ENCODE measurements at places on chromosomes 7 and 10. TPM values are rescaled to one million over a fixed set of nuclear protein-coding genes. Genes with fewer than 3 reads are reported as not detected.

DNA sequence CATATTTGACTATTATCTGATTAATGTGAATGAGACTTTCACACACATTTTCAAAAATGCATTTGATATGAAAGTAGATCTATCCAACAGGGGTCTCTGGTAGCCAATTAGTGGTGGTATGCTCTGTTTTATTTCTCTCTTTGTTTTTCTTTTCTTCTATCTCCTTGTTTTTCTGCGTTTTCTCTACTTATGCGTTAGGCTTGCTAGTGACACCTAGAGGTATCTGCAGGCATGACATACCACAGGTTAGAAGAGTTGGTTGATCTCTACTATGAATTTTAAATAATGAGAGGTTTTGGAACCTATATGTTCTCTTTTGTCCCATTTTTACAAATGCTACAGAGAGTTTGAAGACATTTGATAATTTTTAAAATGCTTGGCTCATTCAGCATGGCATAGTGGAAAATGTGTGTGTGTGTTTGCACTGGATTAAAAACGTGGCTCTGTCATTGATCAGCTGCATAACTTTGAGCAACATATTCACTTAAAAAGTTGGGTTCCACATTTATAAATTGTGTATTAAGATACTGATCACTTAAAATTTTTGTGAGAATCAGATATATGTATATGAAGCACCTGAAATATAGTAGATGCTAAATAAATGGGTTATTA, 28.1 kb upstream of the PLXDC2 start:
- peak; percentile 67 for DNase-seq

DNA sequence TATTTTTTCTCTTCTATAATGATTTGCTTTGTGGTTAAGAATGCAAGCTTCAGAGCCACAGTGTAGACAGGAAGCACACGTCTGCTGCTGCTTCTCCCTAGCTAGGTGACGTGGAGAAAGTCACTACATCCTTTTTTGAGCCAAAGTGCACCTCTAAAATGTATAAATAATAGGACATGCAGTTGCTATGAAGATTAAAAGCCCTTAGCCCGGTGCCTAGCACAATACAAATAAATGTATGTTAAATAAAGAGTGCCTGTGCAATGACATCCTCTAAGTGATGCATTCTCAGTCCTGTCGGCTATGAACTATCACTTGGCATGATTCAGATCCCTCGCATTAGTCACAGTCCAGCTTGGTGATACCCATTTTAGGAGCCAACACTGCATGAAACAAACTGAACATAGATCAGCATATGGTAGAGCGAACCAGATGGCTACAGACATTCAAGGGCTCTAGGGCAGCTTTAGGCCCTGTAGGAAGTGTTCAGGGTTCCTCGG, 4.8 kb upstream of the TRDMT1 start:
- DNase-seq = peak; percentile 88

GRCh38 chr10:93566435-93567276, at the start of gene FFAR4:
Gene FFAR4, plus strand, starts transcription at chr10:93566665. Its CDS starts 56 bp downstream, at chr10:93566721.
- no peak for DNase-seq

DNA sequence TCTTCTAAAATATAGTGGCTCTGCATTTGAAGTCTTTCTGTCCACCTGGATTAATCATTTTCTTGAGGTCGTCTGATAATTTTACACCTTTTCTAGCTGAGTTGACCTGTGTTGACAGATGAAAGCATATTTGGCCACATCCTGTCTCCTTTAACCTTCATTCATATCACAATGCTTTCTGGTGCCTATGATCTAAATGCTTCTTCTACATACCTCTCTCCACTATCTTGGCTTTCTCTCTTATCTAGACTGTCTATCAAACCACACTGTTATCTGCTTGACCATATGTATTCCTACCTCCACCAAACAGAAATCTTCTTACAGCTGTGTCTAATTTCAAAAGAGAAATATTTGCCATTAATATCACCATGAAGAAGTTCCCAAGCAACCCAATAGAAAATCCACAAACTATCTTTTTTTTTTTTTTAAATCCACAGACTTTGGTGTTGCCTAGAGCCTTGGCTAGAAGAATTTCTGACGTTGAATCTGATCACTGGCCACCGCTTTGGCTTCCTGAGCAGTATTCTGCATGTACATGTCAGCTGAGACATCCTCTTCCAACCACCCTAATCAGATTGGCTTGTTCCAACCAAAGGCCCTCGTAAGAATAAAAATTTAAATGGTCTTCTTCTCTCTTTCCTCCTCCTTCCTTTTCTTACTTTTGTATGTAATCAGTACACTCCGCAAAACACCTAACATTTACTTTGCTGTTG, 66.3 kb upstream of the SP4 start:
- DNase-seq = no peak

DNA sequence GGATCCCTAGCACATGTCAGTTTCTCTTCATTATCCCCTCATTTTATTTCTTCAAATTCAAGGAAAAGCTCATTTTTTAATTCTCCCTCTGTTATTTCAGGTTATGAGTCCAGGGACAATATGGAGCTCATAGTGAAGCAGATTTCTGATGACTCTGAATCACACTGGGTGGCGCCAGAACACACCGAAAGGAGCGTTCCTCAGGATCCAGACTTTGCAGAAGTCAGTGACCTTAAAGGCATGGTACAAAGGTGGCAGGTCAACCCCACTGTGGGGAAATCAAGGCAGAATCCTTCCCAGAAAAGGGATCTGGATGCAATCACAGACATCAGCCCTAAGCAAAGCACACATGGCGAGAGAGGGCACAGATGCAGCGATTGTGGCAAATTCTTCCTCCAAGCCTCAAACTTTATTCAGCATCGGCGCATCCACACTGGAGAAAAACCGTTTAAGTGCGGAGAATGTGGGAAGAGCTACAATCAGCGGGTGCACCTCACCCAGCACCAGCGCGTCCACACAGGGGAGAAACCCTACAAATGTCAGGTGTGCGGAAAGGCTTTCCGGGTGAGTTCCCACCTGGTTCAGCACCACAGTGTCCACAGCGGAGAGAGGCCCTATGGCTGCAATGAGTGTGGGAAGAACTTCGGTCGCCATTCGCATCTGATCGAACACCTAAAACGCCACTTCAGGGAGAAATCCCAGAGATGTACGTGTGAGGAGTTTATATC, 21.4 kb downstream of the ZKSCAN5 start:
- no peak for DNase-seq

GRCh38 chr10:96683065-96683464, 37.2 kb downstream of the PIK3AP1 start:
- peak; percentile 16 for DNase-seq

The SMIM30 gene
- 173 TPM for total RNA-seq

GRCh38 chr7:35267411-35267810, 13.5 kb upstream of the TBX20 start:
- no peak for DNase-seq

The NAT16 gene
- not detected for total RNA-seq

- no peak for DNase-seq
These were observed 837.8 kb upstream of the COBL start for GRCh38 chr7:52154382-52154781.

The FAS gene
- total RNA-seq = 55.0 TPM

The ST7 gene
- 23.0 TPM for total RNA-seq

The PCLO gene
- 0.57 TPM for total RNA-seq

- DNase-seq = no peak
These were observed 151.1 kb downstream of the SORCS1 start for GRCh38 chr10:107013258-107014006.

DNA sequence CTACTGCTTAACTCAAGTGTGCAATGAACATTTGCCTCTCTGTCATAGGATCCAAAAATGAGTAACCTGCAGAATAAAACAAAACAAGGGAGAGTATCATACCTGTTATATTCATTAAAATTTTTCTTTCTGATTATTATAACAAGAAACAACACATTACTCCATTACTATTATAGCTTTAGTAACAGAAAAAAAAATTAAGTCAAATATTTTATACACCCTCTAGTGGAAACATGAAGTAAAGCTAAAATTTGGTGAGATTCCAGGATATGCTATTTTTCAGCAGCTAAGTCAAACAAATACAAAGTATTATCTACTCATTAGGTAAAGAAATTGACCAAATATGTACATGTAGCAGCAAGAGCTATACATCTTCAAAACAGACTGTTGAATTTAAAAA, 56.3 kb downstream of the PDZD8 start:
- DNase-seq = peak; percentile 10

The CTAGE6 gene
- total RNA-seq = not detected

DNA sequence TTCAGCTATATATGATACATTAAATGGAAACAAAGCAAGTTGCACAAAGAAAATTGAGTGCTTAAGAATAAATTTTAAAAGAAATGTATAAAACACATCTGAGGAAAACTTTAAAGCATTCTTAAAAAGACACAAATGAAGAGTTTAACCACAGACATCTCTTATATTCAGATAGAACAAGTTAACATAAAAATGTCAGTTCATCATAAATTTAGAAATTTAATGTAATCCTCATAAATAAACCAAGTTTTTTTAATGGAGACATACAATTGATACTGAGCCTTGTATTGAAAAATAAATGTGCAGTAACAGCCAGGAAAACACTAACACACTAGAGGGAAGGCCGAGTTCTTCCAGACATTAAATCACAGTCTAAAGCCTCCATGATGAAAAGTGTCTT, 243.9 kb upstream of the MKLN1 start:
- DNase-seq = no peak

The HOXA2 gene
- total RNA-seq = 0.51 TPM

The KIAA1549 gene
- 3.3 TPM for total RNA-seq

DNA sequence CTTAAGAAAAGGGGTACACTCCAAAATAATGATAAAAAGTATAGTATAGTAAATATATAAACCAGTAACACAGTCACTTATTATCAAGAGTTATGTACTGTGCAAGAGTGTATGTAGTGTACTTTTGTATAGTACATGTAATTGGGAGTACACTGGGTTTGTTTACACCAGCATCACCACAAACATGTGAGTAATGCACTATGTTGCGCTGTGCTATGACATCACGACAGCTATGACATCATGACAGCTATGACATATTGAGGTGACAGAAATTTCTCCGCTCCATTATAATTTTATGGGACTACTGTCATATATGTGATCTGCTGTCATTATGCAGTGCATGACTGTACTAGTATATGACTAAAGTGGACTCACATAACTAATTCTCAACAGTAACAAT, 84.6 kb downstream of the KMT2C start:
- peak; percentile 23 for DNase-seq

DNA sequence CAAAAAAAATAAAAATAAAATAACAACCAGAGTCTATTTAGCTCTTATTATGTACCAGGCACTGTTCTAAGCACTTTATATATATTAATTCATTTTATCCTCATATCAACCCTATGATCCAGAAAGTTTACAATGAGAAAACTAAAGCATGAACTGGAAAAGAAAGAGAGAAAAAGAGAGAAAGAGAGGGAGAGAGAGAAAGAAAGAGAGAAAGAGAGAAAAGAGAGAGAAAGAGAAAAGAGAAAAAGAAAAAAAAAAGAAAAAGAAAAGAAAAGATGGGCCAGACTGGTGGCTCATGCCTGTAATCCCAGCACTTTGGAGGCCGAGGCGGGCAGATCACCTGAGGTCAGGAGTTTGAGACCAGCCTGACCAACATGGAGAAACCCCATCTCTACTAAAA, 9.9 kb downstream of the ARMH3 start:
- DNase-seq = no peak

- no peak for DNase-seq
These were observed 348.6 kb downstream of the AUTS2 start for GRCh38 chr7:69946901-69947300.

The DRGX gene
- not detected for total RNA-seq

The ZCWPW1 gene
- 4.2 TPM for total RNA-seq

GRCh38 chr7:148385009-148385682, 205.4 kb upstream of the C7orf33 start:
- DNase-seq = no peak

The PDE6C gene
- total RNA-seq = not detected

The CTAGE8 gene
- 0.17 TPM for total RNA-seq

The PDZD7 gene
- 1.2 TPM for total RNA-seq

DNA sequence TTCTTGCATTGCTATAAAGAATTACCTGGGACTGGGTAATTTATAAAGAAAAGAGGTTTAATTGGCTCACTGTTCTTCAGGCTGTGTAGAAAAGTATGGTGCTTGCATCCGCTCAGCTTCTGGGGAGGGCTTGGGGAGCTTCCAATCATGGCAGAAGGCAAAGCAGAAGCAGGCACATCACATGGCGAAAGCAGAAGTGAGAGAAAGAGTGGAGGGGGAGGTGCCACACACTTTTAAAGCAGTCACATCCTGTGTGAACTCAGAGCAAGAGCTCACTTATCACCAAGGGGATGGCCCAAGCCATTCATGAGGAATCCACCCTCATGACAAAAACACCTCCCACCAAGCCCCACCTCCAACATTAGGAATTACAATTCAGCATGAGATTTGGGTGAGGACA, 303.5 kb downstream of the OTUD1 start:
- DNase-seq = no peak

GRCh38 chr7:6286486-6286885, 14.1 kb upstream of the CYTH3 start:
- no peak for DNase-seq

The EPDR1 gene
- total RNA-seq = 99.6 TPM

DNA sequence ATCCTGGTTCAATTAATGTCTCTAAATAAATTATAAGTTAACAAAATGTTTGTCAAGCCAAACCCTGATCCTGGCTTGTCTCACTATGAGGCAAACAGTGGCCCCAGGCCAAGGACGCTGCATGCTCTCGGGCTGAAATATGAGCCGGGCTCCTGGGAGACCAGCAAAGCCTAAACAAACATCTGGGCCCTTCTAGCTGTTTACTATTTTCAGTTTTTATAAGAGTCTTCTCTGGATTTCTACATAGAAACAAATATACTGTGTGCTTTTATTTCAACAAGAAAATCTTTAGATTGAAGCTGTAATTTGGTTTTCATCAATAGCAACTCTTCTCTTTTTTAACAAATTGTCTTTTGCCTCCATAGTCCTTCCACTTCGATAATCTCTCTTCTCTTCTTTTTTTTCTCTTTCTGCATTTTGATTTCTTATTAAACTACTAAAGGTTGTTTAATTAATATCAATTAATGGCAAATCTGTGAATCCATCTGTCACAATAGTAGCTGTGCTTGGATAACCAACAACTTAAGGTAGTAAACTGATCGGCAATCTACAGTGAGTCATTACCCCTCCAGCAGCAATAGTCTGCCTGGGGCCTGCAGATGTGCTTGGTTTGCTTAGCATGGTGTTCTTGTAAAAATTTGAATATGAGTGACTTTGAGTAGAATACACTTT, 83.3 kb upstream of the DNAJC1 start:
- peak; percentile 65 for DNase-seq

- DNase-seq = no peak
These were observed 103.4 kb upstream of the SEMA3D start for GRCh38 chr7:85290269-85290668.

- DNase-seq = peak; percentile 59
These were observed 210.4 kb upstream of the ADO start for GRCh38 chr10:62594093-62594520.

- DNase-seq = no peak
These were observed 158.5 kb downstream of the VPS50 start for GRCh38 chr7:93390660-93391059.

DNA sequence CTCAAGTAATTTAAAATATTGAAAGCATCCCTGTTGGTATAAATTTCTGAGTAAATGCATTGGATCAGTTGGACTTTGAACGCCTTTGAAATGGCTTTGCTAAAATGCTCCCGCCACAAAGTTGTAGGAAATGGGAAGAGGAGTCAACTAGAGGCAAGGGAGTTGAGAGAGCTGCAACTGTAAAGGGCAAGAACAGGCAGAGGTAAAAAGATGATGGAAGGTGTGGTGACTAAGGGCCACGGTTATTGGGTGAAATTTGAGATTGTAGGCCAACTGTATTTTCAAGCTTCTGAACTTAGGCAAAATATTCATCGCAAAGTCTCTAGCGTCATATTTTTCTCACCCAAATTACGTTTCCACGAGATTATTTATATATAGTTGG, 595 bp upstream of the SUMF2 start:
- DNase-seq = no peak
